ENCODE measurements at places on chromosomes 2 and 18. TPM values are rescaled to one million over a fixed set of nuclear protein-coding genes. Genes with fewer than 3 reads are reported as not detected.

DNA sequence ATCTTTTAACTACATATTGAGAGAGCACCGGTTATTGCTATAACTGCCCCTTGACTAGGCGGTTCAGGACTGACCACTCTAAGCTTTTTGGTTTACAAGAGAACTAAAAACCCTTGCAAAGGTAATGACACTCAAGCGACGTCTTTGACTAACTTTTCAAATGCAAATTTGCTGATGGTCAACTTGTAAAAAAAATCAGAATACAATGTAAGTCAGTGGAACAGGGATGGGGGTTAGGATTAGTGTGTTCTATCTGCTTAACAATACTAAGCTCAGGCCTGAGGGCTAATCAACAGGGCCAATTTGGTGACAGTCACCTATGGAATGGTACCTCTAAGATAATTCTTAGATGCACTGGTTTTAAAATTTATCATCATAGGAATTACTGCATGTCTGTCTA, 57.1 kb downstream of the ZAP70 start:
- no peak for DNase-seq

- no peak for DNase-seq
These were observed 141.1 kb downstream of the NDUFA10 start for GRCh38 chr2:239884051-239884405.

- peak; percentile 27 for DNase-seq
These were observed 416.5 kb downstream of the MEIS1 start for GRCh38 chr2:66851449-66851872.

GRCh38 chr2:95260028-95261023, 13.9 kb upstream of the PROM2 start:
- DNase-seq, result no peak

DNA sequence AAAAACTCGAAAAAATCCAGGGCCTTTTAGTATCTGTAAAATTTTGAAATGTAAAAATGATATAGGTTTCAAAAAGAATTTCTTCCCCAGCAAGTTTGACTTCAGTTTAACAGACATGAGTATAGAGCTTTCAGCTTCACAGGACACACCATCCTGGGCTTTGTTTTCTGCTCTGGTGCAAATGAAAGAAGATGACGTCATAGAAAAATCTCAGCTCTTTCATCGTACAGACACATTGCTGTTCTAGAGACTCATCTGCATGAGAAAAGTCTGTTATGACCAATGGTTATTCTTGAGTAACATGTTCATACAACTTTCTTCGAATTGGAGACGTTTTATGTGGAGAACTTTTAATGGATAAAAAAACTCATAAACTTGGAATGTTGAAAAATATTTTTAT, 111.7 kb upstream of the DYNAP start:
- no peak for DNase-seq

DNA sequence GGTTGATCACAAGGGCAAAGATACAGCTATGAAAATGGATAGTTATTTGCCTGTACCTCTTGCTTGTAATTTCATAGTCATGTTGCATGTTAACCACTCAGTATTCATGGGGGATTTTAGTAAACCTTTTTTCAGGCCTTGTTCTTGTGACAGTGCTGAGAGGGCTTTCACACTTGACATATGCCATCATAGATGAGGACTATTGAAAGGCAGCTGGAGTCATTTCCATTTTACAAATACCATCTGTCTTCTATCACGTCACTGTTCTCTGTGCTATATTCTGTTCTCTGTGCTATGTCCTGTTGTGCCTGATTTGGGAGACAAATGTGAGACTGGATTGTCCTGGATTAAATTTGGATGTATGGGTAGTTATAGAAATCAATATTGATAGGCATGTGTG, 131.7 kb downstream of the LYPD6B start:
- no peak for DNase-seq

DNA sequence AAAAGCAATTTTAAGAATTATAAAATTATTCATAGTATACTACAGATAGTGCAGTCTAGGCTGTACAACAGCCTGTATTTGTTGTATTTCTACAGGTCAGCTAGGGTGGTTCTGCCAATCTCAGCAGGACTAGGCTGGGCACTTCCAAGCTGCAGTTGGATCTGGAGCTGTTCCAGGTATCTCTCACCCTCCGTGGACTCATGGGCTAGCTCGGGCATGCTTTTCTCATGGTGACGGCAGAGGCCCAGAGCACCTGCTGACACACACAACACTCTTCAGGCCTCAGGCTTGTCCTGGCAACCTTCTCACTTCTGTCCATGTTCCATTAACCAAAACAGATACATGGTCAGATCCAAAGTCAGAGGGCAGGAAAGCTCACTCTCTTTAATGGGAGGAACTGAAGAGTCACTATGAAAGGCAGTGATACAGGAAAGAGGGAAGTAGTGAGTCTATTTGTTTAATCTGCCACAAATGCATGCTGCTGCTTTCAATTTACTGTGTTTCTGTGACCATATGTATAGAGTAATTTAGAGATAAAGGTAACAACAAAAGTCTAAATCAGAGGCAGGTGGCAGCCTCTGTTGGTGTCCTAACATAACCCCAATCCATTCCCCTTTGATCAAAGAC, 462.4 kb upstream of the ACVR2A start:
- DNase-seq, result no peak

- DNase-seq, result no peak
These were observed 223.4 kb upstream of the RND3 start for GRCh38 chr2:150710916-150711315.

- DNase-seq, result no peak
These were observed 91.3 kb upstream of the RBBP8 start for GRCh38 chr18:22841840-22842239.

DNA sequence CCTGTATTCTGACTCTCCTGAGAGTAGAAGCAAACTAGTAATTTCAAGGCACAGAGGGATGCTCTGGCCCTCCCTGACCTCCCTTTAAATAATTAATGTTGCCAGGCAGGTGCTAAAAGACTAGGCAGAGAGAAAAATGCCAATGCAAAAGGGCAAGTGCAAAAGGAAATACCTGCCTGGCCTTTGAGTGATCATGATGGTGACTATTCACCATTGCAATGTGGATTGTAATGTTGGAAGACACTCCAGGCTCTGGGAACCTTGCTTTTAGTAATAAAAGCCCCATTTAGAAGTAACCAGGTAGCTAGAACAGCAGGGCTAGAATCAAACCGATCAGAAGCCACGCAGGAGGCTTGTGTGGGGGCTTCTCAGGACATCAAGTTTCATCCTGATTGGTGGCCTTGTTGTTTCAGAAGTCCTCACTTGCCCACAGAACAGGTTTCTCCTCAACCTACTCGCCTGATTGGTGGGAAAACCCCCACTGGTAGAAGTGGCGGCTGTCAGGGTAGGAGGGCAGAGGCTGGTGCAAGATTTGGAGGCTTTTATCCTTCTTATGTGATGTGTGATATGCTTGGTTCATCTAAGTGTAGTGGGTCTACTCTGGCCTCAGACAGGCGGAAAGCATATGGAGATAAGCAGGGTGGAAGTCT, 16.0 kb upstream of the CHRNA1 start:
- DNase-seq, result no peak

GRCh38 chr18:62438018-62438329, 84.9 kb upstream of the ZCCHC2 start:
- no peak for DNase-seq

GRCh38 chr2:215413484-215413777, 22.4 kb downstream of the FN1 start:
- no peak for DNase-seq

DNA sequence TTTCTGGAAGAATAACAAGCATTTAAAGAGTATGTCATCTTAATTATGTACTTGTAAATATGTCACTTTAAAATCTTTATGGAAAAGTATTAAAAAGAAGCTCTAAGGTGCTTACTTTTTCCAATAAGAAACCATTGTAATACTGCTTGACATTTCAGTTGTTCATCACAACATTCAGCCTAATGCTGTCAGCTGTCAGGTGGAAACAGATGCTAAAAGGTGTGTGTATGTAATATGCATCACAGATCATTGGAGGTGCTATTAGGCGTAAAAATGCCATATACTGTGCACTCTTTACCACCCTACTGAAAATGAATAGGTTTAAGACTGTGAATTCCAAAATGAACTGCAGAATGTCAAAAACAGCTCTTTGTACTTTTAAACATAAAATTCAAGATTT, 40.3 kb downstream of the METTL8 start:
- DNase-seq, result no peak

- no peak for DNase-seq
These were observed 156.3 kb downstream of the EPHA4 start for GRCh38 chr2:221415789-221416188.

DNA sequence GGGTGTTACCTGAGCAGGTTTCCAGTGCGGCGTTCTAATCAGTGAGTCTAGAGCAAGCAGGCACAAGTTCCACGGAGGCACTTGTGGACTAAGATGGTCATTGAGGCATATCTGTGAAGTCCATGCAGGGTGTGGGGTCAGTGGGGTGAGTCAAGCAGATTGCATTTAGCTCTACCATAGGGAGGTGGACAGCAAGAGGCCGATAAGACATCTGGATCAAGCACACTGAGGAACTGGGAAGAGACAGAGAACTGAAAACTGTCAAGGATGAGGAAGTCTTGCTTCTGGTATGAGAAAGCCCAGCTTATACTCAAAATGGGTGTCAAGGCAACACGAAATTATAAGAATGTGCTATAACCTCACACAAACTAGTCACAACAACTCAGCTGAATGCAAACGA, 61.2 kb upstream of the SLC39A10 start:
- no peak for DNase-seq

DNA sequence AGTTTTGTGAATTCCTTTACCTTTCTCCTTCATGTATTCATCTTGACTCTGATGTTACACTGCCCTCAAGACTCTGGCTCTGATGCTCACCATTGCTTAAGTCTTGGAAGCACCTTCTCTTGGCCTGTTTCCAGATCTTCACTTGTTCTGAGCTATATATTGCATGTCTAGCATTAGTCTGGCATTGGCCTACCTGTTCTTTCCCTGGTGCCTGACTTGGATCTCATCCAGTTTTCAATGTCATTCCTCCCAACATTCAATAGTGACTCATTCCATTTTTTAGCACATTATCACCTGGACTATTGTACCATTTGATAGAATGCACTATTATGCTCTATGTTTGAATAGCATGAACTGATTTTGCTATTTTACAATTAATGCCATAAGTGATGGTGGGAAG, 127.3 kb upstream of the NYAP2 start:
- no peak for DNase-seq

- DNase-seq, result no peak
These were observed 13.0 kb downstream of the MTERF4 start for GRCh38 chr2:241088791-241089732.

DNA sequence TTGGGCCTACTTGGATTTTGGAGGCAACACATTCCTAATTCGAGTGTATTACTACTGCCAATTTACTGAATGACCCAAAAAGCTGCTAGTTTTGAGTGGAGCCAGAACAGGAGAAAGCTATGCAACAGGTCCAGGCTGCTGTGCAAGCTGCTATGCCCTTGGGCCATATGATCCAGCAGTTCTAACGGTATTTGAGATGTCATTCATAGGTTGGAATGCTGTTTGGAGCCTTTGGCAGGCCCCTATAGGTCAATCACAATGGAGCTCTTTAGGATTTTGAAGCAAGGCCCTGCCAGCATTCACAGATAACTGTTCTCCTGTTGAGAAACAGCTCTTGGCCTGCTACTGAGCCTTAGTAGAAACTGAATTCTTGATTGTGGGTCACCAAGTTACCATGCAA, 368.7 kb downstream of the CDH19 start:
- DNase-seq, result no peak

DNA sequence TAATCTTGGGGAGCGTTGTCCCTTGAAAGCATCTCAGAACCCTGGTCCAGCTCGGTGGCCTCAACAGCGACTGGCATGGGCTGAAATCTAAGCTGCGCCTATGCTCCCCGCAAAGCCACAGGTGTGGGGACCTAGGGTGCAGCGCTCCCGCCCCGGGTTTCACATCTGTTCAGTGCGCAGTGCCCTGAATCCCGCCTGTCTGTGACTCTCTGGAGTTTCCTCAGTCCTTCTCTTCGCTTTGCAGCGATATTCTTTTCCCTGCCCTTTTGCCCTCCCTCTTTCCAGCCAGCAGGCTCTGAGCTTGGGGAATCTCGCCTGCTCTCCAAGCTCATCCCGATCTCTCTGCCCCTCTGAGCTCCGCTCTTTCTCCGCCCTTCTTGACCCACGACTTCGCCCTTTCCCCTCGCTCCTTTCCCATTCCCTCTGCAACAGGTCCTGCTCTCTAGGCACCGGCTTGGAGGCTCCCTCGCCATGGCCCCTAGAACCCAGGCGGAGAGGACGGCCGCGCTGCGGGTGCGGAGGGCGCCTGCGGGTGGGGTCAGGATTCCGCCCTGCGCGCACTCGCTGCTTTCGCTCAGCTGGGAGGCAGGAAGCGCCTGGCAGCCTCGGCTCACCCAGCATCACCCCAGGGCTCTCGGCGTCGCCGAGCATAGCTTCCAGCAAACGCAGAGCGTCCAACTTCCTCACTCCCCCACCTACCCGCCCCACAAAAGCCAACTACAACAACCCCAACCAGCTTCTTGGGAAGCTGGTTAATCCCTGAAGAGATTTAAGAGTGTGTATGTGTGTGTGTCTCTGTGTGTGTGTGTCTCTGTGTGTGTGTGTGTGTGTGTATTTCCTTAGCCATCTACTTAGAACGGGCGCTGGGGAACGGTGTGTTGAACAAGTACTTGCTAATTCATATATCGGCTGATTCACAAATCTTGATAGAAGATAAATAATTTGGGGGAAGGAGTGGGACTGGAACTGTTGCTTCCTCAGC, 1.1 kb downstream of the GRP start:
- no peak for DNase-seq

GRCh38 chr2:239881561-239882320, 143.4 kb downstream of the NDUFA10 start:
- DNase-seq, result no peak

- DNase-seq, result no peak
These were observed 196.8 kb downstream of the LRRTM4 start for GRCh38 chr2:77325395-77325794.

GRCh38 chr2:239495791-239496233, 95.0 kb upstream of the HDAC4 start:
- DNase-seq, result no peak

FAM161A gene
- total RNA-seq, result 12.6 TPM

GALNT5 gene
- total RNA-seq, result 7.6 TPM

VWA3B gene
- total RNA-seq, result 4.1 TPM

GPR45 gene
- 0.99 TPM for total RNA-seq

ALK gene
- 12.4 TPM for total RNA-seq

IL37 gene
- not detected for total RNA-seq

COL3A1 gene
- 2,960 TPM for total RNA-seq
